CD4-positive, alpha-beta T cell treated with Interleukin-4 for 4 hours (primary cell): ENCODE measurements at places on chromosomes 1 and 21.

- peak; percentile 31 for DNase-seq
Observed at GRCh38 chr1:23825762-23826522, 713 bp upstream of the HMGCL start.

DNA sequence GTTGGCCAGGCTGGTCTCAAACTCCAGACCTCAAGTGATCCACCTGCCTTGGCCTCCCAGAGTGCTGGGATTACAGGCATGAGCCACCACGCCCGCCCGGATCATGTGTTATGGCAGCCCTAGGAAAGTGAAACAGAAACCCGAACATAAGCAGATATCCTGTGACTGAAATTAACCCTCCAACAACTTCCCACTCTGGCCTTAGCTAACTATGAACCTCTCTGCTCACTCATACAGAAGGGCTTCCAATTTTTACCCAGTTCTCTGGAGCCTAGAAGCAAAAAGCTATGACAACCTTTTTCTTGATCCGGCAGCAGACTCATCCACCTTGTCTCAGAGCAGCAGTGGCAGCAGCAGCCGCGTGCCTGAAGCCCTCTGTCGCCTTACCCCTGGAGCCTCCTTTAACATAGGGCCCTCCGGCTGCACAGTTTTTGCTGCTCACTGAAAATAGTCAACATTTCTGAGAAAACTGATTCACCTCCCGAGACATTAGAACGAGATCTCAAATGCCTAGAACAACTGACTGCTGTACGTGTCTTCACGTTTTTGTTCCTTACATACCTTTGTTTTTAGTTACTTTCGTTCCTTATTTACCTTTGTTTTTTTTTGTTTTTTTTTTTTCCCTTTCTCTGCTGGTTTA, 9.3 kb downstream of the CBR1 start:
- peak; percentile 52 for DNase-seq

GRCh38 chr1:159775716-159776115, 5.0 kb upstream of the DUSP23 start:
- no peak for DNase-seq

DNA sequence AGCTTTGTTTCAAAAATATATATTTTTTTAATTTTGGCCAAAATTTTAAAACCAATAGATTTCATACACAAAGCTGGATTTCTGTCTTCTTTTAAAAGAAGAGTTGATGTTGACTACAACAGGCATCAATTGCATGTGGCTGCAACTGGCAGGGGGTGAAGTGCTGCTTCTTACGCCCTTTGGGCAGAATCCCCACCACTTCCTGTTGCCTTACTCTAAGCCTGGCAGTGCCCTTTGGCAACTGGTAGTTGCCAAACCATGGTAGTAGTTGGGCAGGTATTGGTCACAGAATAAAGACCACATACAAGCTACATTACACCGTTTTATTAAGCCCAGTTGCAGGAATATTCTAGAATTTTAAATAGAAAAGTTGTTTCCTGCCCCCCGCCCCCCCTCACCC, 17.0 kb downstream of the LAMC2 start:
- no peak for DNase-seq

DNA sequence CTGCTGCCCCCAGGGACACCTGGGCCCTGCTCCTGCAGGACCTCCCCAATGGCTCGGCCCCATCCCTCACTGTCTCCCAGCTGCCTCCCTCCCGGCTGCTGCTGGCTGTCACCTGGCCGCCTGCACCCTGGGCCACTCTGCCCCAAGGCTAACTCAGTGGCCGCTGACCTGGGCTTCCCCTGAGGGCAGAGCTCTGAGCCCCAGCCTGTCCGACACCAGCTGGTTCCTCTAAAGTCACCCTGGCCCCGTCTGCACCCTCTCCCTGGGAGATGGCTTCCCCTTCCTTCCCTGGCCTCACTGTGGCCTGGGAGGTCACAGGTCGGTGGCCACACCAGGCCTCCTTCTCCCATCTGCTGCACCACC, 15.0 kb downstream of the ITGB2 start:
- DNase-seq: no peak

GRCh38 chr21:14686466-14687267, 140.6 kb upstream of the SAMSN1 start:
- DNase-seq: peak; percentile 19
